AG04449 (cell line): ENCODE measurements at places on chromosomes 7 and 10.
A peak's percentile ranks its signal among the peaks of the same experiment; 100 is the strongest.

- no peak for DNase-seq
Measured at GRCh38 chr10:103761075-103761920, 94.1 kb downstream of the SH3PXD2A start.

DNA sequence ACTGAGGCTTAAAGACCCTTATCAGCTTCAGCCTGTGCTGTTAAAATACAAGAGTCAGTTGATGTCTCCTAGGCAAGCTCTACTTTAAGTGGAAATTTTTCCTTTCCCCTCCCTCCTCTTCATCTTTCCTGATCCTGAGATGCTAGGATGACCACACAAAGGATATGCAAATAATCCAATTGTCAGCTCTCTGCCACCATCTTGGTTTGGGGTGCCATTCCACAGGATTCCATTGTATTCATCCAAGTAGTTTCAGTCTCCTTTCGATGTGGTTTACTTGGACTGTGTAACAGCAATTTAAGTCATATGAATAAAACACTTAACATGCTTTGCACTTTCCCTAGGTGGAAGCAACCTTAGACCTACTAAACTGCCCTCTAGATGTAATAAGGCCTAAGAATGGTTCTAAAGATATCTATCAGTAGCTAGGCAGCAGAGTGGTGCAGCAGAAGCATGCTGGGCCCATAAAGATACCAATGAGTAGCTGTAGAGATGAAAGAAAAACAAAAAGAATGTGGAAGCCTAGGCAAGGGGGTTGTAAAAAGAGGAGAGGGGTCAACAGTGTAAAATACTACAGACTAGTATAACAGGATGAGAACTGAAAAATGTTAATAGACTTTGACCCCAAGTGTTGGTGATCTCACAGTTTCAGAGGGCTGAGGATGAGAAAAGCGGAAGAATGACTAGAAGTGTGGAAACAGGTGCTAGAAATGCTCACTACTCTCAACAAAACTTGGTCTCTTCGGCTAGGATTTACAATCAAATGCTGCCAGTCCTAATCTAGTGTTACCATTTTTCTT, 2.4 kb upstream of the CFAP69 start:
- no peak for DNase-seq

GRCh38 chr10:125820701-125821100, 2.4 kb downstream of the UROS start:
- no peak for DNase-seq

GRCh38 chr7:120110169-120110568, 162.8 kb upstream of the KCND2 start:
- no peak for DNase-seq

- DNase-seq: no peak
Measured at GRCh38 chr7:136087881-136088280, 110.7 kb upstream of the MTPN start.

DNA sequence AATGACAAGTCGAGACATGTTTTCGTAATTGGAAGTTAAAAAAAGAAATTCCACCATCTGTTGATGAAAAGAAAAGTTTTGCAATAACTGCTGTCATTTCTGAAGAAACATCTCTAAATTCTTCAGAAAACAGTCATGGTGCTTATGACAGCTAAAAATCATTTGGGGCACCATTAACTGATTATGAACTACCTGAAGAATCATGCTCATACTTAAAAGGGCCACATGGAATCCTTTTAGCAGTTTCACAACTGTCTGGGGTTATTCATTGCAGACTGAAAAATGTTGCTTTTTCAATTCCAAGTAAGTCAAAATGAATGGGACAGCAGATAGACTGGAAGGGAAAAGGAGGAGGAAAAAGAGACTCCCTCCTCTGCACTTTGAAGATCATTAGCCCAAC, 134.2 kb downstream of the CHN2 start:
- DNase-seq: no peak

GRCh38 chr7:7491044-7491443, 44.6 kb downstream of the COL28A1 start:
- DNase-seq: no peak

- DNase-seq: peak; percentile 63
Measured at GRCh38 chr7:24971333-24972165, 8.4 kb downstream of the OSBPL3 start.

GRCh38 chr10:48759113-48759901, 74.6 kb downstream of the WDFY4 start:
- no peak for DNase-seq

DNA sequence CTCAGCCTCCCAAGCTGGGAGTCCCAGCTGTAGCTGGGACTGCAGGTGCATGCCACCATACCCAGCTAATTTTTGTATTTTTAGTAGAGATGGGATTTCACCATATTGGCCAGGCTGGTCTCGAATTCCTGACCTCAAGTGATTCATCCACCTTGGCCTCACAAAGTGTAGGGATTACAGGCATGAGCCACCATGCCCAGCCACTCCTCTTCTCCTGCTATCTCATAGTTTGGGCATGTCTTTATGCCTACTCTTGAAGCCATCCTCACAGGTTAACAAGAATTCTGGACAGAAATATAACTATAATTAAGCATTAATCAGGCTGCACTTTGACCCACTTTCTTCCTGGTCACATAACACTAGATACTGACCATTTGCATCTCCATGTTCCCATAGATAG, 28.6 kb upstream of the C10orf67 start:
- DNase-seq: no peak

DNA sequence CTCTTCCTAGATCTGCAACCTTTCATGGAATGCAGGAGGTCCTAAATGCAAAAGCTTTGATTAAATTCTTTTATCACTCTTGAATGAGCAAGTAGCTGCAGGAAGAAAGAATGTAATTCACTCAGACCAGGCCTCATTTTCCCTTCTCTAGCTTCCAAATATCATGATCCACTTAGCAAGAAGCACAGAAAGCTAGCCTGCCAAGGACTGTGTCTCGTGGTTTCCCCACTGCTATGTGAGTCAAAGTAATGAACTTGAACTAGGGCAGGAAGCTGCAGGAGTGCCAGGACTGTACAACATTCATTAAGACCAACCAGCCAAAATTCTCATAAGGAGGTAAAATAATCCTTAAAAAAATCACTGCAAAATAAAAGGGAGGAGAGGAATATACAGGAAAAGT, 379.2 kb downstream of the CALN1 start:
- no peak for DNase-seq

DNA sequence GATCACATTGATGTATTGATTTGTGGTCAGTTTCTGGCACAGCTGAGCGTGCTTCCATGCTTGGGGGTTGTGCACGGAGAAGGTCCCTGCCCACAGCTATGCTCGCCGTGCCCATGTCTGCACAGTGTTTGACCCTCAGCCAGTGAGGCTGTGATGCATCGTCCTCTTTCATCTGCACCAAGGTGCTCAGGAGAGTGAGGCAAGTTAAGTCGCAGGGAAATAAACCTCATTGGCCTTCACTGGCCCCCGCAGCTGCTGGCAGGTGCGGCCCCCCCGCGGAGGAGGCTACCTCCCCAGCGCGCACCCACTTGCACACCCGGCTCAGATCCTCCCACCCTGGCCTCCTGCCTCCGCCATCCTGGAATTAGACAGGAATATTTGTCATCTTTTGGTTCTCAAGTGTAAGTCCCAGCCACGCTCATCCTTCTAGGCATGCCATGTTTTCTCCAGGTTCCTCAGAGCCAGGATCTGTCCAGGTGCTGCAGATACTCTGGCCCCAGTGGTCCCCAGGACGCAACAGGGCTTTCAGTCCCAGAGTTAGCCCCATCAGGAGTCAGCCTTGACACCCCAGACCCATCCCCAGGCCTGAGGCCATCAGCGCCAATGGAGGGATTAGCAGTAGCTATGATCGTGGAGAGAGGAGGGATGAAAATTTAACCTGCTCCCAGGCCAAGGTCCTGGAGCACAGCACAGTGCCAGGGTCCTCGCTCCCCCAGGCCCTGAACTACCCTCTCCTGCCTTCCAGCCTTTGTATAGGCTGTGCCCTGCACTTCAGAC, 93.7 kb downstream of the OAT start:
- no peak for DNase-seq

DNA sequence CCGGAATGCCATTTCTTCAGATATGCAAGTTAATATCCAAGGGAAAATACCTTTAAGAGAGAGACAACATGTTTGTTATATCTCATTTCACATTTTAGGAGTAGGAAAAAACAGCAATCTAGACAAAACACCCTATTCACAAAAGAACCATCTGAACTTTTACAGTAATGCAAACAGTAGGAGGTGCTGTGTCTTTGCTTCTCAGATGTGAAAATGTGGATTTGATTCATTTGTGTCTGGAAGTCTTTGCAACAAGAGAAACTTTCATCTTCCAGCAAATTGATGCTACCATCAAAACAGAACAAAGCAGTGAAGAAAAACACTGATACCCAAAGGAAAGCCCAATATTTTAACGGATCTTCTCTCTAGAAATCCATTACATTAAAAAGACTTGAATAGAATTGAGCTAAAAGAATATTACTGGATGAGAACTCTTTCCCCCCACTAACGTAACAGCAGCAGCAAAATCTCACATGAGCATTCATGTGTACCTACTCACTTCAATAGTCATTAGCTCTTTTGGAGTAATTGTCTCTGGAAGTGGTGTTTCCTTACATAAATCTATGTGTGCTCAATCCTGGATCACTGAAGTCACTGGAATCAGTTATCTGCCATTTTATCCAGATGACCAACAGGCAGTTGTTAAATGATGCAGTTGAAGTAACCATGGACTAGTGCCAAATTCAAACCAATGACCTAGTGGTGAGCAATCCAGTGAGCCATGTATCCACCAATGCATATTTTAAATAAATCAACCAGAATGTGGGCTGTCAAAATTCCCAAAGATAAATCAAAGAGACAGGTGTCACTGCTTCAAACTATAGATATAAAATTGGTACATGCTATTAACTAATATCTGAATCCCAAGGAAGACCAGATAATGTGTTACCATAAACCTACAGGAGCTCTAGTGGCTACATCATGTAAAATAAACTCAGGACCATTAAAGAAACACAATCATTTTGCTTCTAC, 1.8 kb downstream of the SEMA3C start:
- no peak for DNase-seq

DNA sequence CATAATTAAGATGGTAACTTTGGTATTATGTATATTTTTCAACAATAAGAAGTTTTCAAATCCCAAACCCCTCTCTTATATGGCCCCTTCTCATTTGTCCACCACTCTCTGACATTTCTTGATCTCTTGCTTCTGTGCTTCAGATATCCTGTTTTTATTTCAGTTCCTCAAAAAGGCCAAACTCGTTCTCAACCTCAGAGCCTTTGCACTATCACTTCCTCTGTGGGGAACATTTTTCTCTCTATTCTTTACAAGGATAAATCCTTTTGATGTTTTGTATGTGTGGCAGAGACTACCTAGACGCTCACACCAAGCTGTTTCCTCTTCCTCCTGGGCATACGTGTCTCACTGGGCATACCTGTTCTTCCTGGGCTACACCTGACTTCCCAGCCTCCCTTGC, 54.2 kb upstream of the FRMD4A start:
- no peak for DNase-seq

DNA sequence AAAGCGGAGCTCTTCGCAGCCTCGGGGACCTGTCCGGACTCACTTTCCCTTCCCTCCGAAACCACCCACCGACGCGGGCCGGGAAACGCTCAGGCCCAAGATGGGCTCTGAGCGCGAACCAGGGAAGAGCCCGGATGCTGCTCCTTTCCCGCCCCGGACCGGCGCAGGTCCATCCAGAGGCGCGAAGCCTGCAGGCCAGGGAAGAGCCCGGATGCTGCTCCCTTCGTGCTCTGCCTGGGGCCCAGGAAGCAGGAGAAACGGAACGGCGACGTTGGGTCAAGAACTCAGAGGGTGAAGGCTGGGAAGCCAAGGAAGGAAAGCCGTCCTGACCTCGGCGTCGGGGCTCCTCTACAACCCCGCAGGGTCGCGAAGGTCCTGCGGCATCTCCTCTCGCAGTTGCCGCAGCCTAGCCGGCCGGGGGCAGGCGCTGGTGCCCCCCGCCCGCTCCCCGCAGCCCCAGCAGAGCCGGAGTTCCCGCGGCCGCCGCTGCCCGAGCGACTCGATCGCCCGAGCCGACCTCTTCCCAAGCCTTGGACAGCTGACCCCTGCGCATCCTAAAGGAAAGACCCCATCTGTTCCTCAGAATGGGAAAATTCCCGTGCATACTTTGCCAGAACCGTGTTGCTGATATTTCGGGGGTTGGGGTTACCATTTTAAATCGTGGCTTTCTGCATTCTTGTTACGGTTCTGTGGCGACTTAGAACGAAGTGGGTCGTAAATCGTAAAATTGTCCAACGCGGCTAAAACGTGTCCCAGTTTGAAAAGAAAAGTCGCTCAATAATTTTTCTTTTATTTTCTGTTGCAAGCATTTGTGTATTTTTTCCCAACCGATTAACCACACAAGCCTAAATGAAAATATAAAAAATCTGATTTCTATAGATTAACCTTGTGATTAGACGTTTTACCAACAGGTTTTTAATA, 7.5 kb downstream of the HOXA1 start:
- no peak for DNase-seq

DNA sequence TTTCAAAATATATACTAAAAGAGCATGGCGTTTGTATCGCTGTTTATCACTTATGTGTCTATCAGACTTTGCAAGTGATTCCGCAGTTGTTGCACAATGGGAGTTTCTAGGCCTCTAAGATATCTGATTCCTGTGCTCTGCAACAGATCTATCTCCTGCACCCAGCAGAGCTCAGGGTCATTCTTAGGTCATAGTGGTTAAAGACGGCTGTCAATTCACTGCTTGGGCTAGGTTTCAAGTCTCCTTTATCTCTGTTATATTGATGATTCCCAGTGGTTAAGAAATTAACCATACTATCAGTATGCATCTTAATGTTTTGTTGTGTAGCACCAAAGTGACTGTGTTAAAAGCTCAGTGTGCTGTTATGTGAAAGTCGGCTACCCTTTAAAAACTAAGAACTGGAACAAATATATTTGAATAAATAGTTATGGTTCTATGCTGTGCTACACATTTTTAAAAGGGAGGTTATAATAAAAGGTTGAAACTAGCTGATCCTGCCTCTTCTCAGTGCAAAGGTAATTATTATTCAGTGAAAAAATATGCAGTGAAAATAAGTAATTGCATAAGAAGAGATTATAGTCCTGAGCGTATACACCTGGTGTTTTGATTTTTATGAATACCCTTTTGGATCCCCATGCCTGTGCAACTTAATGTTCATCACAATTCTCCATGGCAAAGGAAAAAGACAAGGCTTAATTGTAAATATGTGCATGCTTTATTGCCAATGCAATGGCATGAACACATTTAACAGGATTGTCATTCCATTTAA, 24.0 kb downstream of the HOXA1 start:
- no peak for DNase-seq

DNA sequence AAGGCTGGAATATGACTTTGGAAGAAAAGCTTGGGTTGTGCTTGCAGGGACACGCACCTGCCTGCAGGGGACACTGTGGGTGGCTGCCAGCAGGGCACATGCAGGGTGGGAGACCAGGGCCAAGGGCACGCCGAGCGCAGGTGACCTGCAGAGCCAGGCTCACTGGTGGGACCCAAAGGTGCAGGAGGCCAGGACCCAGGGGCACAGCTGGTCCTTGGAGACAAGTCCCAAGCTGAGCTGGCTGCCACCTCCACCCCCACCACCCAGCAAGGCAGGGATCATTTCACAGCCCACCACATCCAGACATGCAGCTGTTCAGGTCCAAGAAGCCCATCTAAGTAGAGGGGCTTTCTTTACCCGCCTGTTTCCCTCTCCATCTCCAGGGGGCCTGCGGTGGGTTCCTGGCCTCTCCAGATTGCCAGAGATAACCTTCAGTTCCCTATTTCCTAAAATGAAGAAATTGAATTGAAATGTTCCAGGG, 13.8 kb upstream of the CLIP2 start:
- DNase-seq: no peak
